ENCODE measurements at places on chromosomes 16 and 17.

DNA sequence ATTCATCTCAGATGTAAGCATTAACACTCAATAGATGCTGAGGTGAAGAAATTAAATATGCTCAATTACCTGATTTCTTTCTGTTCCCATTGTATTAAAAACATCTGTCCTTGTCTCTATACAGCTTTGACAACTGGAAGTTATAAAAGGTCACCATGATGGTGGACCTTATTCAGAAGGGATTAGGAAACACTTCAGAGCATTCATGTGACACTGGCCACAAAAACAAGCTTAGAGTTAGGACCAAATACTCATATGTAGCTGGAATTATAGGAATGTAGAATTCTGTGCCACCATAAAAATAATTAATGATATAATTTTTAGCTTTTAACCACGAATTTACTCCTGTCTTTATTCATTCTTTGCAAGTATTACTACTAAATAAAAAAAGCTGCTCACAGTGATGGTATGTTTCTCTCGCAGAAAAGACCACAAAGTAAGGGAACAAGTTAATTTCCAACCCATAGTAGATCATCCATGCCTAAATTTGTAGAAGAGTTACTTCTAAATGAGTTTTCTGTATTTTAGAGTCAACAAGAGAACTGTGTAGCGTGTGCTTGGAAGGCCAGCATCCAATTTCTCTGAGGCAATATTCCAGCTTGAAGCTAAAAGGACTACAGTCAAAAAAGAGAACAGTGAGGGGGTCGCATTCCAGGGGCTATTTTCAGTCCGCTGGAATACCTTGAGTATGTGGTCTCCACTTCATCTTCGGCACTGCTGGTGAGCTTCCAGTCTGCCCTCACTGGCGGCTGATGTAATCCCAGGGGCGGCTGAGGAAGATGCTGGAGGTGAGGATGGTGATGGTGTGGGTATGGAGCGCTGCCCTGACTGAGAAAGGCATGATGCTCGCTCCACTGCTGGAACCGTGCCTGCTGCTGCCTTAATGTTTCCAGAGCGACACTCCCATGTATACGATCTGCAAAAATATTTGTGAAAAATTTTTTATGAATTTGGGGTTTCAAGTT is 63.7 kb downstream of the CACNG1 start:
- no peak for DNase-seq

- no peak for DNase-seq
Observed at GRCh38 chr17:16439303-16439791, 24.0 kb downstream of the TRPV2 start.

- no peak for DNase-seq
Observed at GRCh38 chr16:80274576-80275191, 266.1 kb upstream of the DYNLRB2 start.

GRCh38 chr16:67540756-67541155 is 12.1 kb downstream of the RIPOR1 start:
- no peak for DNase-seq

DNA sequence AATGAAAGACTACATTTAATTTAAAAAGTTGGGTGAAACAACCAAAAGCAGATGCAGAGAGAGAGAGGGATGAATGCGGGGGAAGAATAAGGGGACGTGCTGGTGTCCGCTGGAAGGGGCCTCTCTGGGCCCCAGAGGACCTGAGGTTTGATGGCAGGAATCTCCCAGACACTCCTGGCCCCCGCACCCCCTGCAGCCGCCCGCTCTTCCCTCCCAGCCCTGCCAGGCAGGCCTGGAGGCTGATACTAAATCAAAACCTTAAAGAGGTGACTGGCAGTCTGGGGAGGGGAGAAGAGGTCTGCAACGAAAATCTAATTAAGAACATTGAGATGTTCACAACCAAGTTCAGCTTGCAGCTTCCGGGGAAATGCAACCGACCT is 2.4 kb downstream of the FOXL1 start:
- DNase-seq, result no peak

GRCh38 chr16:11662582-11662981 is 5.7 kb upstream of the SNN start:
- no peak for DNase-seq

GRCh38 chr16:53872248-53873221 is 168.6 kb downstream of the FTO start:
- no peak for DNase-seq

DNA sequence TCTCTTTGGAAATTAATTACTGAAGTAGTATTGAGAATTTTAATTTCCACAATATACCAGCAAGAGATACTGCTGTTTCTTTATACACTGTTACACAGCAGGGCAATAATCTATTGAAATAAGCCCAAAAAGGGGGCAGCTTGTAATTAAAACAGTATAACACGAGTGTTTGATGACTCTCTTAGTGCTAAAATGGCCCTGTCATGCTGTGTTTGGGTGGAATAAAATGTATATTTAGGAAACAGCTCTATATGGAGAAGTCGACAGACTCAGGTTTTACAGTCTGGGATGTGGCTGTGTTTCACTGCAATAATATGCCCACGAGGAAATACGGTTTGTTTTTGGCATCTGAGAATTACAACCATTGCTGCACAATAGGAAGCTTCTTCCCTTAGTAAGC is 537.7 kb upstream of the HSBP1 start:
- no peak for DNase-seq

- no peak for DNase-seq
Observed at GRCh38 chr17:66025551-66025950, 166.4 kb downstream of the CEP112 start.

DNA sequence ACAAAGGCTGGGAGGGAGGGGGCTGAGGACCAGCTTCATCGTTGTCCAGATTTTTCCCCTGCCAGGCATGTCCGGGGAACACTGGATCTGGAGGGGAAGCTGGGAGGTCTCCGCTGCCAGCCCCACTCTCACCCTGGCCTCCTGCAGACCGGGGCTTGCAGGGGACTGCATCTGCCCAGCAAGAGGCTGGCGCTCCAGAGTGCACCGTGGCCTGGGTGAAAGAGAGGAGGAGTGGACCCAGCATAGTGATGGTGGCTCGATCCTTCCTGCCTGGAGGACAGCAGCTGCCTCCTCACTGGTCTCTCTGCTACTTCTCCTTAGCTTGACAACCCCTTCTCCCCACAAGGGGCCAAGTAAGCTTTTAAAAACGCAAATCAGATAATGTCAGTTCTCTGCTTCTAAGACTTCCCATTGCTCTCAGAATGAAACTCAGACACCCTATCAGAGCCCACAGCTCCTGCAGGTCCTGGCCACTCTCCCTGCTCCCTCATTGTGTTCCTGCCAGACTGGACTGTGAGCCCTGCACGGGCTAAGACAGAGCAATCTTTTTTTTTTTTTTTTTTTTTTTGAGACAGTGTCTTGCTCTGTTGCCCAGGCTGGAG is 15.0 kb downstream of the CPNE2 start:
- DNase-seq, result no peak

DNA sequence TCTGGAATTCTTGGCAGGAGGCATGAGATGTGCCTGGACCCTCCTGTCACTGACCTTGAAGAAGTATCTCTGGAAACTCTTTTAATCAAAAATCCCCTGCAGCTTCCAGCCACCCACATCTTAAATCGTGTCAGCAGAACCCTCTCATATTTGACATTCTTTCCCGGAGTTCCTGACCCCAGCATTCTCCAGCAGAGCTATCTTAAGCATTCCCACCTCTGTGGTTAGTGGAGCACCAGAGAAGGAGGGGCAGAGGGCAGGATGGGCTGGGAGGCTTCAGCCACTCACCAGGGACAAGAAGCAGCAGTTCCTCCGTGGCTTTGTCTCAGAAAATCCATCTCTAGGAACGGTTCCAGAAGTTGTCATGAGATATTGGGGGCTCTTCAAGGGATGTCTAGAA is 149.9 kb downstream of the RGS9 start:
- no peak for DNase-seq

DNA sequence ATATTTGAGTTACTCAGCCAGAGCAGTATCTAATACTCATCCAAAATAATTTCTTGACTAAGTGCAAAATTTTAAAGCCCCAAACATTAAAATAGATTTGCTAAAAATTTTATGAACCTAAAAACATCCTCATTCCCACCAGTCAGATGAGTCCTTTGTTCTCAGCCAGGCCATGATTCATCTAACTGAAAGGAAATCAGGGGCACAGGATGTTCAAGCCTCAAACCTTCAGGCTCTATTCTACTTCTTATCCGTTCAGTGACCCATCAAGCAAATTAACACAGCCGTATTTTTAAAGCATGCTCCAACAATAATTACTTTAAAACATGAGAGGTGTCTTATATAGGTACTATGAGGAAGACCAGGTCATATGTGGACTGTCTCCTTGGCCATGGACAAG is 176.5 kb upstream of the MON1B start:
- DNase-seq, result no peak

DNA sequence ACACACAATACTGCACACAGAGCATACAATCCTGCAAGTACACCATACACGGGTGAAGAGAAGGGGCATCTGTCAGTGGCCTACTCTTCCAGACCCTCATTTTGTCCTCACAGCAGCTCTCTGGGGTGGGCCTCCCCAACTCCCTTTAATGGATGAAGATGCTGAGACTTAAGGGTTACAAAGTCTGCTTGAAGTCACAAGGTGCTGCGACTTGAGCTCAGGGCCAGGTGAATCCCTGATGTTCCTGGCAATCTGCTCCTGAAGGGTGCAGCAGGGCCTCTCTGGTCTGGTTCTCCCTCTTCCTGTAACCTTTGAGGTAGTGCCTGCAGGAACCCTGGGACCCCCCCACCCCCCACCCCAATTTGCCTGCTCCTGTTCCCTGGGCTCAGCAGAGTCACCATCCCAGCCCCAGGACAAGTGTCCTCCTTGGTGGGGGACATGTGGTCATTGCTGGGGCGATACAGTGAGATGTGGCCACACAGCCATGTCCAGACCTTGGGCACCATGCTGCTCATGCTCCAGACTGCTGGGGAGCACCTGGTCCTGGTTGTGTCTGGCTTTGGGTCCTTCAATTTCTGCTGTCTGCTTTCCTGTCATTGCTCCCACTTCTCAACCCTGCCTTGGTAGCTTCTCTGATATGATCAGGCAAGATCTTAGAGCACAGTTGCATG is 107.5 kb downstream of the METRNL start:
- DNase-seq, result no peak

DNA sequence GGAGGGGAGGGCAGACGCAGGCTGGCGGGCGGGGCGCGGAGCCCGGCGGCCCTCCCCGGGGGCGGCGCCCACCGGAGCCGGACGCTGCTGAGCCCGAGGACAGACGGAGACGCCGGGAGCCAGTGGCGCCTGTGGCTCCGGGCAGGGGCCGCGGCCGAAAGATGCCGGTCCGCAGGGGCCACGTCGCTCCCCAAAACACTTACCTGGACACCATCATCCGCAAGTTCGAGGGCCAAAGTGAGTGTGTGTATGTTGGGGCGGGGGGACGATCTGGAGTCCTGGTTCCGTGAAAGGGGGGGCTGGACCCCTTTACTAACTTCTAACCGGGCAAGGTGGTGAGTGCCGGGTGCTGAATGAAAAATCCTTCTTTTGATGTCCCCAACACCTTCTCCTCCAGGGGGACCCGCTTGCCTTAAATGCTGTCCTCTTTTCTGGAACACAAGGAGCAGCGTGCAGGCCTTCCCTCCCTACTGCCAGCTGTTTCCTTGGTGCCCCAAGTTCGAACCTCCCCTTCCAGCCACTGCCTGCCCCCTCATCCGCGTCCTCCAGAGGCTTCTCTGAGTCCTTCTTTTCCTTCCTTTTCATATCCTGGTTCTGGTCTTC is at the start of gene KCNH6:
TSS of gene KCNH6 (plus strand) at position 106 of the 603 bp plus-strand sequence. CDS start at position 162, 56 bp downstream.
- no peak for DNase-seq

DNA sequence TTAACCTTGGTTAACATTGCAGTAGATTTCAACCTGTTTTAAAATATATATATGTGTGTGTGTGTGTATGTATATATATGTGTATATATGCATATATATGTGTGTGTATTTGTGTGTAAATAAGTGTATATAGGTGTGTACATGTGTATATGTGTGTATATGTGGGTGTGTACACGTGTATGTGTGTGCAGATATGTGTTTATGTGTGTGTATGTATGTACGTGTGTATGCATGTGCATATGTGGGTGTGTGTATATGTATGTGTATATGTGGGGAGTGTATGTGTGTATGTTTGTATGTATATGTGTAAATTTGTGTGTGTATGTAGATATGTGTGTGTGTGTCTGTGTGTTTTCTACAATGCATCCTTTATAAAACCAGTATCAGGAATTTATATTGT is 205.5 kb upstream of the FOXF1 start:
- no peak for DNase-seq

- no peak for DNase-seq
Observed at GRCh38 chr16:80023865-80024264, 423.3 kb upstream of the MAF start.

DNA sequence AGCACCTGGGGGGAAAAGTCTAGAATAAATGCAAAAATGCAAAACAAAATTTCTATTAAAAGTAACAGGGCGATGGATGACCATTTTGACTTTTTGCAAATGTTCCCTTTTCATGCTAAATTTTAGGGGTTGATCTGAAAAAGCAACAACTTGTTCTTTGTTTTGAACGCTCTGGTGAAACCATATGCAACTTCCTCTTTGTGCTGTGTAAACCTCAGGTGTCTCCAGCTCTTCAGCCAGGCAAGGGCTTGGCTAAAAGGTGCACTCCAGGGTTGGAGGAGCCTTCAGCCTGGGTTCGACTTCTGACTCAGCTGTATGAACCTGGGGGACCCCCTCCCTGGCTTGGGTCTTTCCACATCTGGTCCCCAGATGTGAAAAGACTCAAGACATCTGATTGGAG is 9.5 kb downstream of the IRF8 start:
- no peak for DNase-seq

- DNase-seq, result no peak
Observed at GRCh38 chr17:80615376-80615775, 70.7 kb downstream of the RPTOR start.

- no peak for DNase-seq
Observed at GRCh38 chr16:72664056-72664508, 383.8 kb downstream of the ZFHX3 start.

DNA sequence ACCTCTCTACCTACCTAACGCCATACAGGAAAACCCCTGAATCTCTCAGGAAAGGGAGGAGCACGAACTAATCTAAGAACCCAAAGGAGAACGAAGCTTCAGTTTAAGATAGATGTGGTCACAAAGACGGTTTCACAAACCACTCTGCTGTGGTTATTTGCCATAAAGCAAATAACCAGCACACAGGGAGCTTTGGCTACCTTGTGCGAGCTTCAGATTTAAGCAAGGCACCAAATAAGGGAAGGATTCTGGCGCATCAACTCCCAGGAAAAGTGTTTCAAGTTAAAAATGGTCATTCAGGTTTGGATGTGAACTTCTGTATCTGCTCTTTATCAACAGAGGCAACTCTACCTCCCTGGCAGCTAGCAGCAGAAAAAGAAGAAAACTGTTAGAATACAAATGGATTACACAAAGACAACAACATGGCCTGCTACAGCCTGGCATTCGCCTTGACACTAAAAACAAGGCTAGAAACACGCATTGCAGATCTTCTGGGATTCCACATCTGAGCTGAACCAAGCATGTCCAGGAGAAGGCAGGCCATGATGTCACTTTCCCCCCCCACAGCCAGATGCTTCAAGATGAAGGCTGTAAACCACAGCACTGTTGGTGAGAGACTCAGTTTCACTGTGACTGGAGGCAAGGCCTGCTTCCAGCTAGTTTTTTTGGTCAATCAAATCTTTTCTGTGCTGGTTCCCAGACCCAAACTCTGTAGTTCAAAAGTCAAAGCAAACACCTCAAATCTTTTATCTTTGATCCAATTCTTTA is 43.6 kb downstream of the SMG6 start:
- DNase-seq, result peak; percentile 33

Measured in stimulated activated CD4-positive, alpha-beta T cell treated with anti-CD3 and anti-CD28 coated beads, Interleukin-1b, Interleukin-23, amount 100 ng/mL, for 4 hours (primary cell).